Endothelial cell (in vitro differentiated cells): ENCODE measurements at places on chromosomes 6 and 20.

DNA sequence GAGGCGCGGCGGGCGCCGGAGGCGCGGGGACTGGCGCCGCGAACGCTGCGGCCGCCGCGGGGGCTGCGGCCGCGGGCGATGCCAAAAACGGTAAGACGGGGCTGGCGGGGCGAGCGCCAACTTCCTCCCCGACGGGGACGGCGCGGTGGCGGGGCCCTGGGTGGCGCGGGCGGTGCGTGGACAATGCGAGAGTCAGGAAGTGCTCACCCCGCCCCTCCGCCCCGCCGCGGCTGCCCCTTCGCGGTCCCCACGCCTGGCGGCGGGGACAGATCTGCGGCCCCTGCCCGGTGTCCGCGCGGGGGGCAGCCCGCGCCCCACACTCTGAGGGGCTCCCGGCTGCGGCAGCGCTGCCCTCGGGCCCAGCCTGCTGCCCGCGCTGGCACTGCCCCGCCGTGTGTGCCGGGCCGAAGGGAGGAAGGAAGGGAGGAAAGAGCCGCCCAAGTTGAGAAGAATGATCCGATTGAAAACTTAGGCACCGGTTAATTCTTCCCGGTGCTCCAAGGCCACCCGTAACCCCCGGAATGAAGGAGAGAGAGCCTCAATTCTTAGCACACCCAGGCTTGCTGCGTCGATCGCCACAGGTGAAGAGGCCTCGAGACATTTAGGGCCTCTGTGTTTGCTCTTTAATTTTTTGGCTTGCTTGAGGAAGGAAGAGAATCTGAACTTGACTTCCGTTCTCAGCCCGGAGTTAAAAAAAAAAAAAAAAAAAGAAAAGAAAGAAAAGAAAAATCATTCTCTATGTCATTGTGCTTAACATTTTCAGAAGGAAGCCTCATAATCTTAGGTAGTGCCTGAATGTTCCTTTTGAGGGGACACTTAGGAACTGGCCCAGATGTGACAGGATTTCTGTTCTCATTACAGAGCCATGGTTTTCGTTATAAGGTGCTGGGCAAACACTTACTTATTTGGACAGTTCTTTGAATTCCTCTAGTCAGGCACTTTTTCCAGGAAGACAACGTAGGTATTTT, 982 bp downstream of the HECA start:
- DNase-seq, result peak; percentile 46

DNA sequence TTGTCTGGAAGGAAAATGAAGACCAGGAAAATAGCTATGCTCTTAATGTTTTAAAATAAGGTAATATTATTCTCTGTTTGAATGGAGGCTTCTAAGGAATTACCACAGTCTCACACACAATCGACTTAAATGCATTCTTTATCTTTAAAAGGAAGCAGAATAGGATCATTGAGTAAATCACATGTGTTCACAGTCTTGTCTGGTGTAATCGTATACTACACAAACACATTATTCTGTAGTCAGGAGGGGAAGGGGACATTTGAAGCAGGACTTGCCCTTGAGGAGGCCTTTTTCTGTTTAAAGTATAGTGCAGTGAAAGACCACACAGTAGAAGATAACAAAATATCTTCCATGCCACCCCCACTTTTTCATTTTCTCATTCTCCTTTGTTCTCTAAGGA, 20.6 kb upstream of the REV3L start:
- DNase-seq, result no peak

GRCh38 chr6:43016943-43017334, 2.9 kb downstream of the KLHDC3 start:
- no peak for DNase-seq

GRCh38 chr6:142685852-142686506, 259.0 kb downstream of the HIVEP2 start:
- DNase-seq, result no peak

GRCh38 chr6:117464700-117465099, 17.8 kb upstream of the DCBLD1 start:
- no peak for DNase-seq

GRCh38 chr20:46129955-46130481, 11.9 kb downstream of the CD40 start:
- DNase-seq, result no peak

GRCh38 chr6:151497905-151498304, 4.1 kb downstream of the CCDC170 start:
- no peak for DNase-seq

DNA sequence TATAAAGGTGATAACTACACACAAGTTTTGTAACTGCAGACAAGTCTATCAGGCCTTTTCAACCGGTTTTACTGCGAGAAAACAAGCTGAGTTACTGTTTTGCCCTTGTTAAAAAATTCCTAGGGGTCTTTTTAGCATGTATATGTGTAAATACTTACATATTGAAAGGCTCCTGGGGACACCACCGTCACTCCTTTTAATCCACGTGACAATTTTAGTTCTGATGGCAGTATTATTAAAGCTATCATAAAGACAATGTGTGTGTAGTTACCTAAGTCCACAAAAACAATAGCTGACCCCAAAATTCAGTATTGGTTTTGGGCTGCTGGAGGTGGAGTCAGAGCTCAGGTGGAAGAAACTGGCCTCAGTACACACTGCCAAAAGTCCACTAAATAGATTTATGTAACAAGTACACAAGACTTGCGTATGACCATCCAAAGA, 41.3 kb upstream of the HFE start:
- no peak for DNase-seq

DNA sequence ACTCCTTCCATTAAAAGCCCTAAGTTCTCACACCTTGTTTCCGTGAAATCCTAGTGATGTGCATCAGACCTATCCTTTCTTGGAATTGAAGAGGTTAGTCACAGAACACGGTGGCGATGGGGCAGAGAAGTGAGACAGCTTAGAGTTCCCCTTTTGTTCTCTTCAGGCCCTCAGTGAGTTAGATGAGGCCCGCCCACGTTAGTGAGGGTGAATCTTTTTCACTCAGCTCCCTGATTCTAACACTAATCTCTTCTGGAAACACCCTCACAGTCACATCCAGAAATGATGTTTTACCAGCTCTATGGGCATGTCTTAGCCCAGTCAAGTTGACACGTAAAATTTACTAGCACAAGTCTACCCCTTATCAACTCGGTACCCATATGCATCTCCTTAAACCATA, 172.7 kb upstream of the NOX3 start:
- DNase-seq, result no peak

- no peak for DNase-seq
Observed at GRCh38 chr6:167279766-167280446, 11.2 kb upstream of the UNC93A start.

GRCh38 chr6:41345901-41346300, 10.5 kb downstream of the NCR2 start:
- DNase-seq, result no peak

- peak; percentile 54 for DNase-seq
Observed at GRCh38 chr6:46781478-46782378, 11.5 kb upstream of the MEP1A start.

- no peak for DNase-seq
Observed at GRCh38 chr20:13813910-13814309, 29.1 kb downstream of the NDUFAF5 start.

- no peak for DNase-seq
Observed at GRCh38 chr6:39561536-39562266, 163.5 kb downstream of the KIF6 start.

DNA sequence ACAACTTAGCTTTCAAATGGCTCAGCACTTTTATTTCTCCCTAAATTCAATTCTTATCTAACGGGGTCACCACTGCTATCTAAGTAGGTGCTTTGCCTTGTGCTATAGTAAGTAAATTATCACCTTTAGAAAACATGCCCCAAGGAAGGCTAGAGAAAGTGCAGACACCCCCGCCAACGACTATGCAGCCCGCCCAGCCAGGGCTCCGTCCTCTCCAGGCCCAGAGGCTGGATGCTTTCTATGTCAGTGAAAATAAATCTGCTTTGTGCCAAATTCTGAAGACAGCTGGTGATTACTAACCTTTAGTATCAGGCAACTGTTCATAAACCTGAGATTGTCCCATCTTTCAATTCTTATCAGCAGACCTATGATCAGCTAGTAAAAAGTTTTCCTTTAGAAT, 14.3 kb downstream of the KIAA0319 start:
- DNase-seq, result no peak

DNA sequence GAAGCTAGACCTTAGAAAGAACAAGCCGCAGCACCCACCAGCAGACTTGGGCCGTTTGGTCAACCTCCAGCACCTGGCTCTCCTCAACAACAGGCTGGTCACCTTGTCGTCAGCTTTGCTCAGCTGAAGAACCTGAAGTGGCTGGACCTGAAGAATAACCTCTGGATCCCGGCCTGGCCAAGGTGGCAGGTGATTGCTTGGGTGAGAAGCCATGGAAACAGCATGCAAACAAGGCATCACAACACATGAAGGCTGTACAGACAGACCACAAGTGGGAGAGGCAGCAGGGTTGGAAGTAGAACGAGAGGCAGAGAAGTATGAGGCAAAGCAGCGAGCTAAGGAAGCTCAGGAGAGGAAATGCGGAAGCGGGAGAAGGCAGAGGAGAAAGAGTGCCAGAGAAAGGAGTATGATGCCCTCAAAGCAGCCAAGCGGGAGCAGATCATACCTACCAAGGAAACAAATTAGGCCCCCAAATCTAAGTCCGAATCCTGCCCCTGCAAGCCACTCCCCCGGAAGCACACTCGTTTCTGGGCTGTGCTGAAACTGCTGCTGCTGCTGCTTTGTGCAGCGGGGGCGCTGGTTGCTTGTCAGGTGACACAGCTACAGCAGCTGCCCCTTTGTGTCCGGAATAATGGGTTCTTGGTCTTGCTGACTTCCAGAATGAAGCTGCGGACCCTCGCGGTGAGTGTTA, 121.6 kb upstream of the LGSN start:
- no peak for DNase-seq

DNA sequence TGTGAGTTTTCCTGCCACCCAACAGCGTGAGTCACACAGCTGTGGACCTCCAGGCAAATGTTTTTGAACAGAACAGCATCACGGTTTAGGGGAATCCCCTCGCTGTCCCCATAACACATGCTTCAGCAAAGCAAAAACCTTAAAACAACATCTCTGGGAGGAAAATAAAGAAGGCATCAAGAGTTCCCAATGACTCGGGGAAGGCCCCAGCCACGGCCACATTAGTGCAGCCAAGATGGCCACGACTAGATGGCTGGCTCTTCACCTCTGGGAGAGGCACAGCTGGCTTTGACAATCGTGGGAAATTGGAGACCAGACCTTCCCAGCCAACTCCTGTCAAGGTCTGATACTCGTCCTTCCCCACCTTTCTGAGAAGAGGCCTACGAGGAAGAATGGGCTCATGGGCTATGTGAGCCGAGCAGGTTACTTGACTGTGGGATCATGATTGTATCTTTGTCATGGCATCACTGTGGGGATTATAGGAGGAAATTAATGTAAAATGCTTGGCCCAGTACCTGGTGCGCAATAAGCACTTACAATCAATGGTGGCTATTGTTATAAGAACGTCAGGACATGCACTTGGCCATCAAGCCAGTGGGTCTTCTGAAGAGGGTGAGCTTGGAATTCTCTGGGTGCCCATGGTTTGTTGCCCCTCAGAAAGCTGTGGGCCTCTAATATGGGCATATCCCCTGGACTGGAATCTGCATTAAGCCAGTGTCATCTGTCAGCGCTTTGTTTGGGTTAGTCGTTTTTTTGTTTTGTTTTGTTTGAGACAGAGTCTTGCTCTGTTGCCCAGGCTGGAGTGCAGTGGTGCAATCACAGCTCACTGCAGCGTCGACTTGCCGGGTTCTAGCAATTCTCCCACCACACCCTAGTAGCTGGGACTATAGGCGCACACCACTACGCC, 43.6 kb downstream of the FGD2 start:
- DNase-seq, result no peak

- DNase-seq, result no peak
Observed at GRCh38 chr6:152598421-152598820, 38.7 kb downstream of the SYNE1 start.

DNA sequence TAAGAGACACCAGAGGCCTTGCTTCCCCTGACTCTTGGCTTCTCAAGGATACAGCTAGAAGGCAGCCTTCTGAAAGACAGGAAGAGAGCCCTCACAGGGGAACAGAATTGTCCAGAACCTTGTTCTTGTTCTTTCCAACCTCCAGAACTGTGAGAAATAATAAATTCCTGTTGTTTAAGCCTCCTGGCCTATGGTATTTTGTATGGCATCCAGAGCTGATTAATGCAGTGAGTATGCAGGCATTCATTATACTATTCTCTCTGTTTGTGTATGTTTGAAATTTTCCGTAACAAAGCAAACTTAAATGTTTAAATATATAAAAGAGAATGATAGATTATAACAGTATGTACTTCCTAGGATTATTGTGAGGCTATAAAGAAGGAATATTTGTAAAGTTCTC, 903.4 kb upstream of the FLRT3 start:
- DNase-seq, result no peak
